ACHN (cell line): ENCODE measurements at places on chromosomes 11 and 22.

DNA sequence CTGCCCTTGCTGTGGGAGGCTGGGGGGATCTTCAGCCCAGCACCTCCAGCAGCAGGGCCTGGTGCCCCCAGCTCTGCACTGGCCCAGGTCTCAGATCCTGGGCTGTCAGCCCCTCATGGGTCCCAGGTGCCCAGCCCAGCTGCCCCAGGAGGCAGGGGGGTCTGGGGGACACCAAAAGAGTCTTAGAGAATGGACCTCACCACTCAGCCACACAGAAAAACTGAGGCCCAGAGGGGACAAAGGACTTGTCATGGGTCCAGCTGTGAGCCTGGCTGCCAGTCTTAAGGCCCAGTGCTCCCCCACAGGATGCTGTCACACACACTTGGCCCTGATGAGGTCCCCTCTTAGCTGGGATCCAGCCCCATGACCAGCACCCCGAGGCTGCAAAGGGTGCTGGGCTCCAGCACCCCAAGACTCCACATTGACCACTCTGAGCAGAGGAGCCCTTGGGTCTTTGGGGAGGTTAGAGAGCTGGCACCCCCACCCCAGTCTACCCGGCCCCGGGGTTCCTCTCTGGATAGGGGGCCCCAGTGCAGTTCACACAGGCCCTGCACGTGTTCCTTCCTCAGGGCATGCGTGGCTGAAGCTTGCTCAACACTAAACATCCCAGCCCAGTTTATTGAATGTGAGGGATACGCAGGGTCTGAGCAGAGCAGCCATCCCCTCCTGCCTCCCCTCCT is 54.4 kb downstream of the IGLL5 start:
- no peak for DNase-seq

GRCh38 chr11:5486421-5486820 is 2.1 kb upstream of the OR52D1 start:
- DNase-seq, result no peak

- no peak for DNase-seq
These were observed 127.4 kb downstream of the MIAT start for GRCh38 chr22:26784772-26785171.

- DNase-seq, result peak; percentile 5
These were observed 83.7 kb upstream of the DBX1 start for GRCh38 chr11:20243974-20244373.

- no peak for DNase-seq
These were observed 238.5 kb downstream of the METTL15 start for GRCh38 chr11:28346721-28347120.

GRCh38 chr11:105033781-105034180 is 1.2 kb downstream of the CASP1 start:
- DNase-seq, result no peak

- DNase-seq, result no peak
These were observed 36.0 kb downstream of the COMMD9 start for GRCh38 chr11:36253238-36253637.

DNA sequence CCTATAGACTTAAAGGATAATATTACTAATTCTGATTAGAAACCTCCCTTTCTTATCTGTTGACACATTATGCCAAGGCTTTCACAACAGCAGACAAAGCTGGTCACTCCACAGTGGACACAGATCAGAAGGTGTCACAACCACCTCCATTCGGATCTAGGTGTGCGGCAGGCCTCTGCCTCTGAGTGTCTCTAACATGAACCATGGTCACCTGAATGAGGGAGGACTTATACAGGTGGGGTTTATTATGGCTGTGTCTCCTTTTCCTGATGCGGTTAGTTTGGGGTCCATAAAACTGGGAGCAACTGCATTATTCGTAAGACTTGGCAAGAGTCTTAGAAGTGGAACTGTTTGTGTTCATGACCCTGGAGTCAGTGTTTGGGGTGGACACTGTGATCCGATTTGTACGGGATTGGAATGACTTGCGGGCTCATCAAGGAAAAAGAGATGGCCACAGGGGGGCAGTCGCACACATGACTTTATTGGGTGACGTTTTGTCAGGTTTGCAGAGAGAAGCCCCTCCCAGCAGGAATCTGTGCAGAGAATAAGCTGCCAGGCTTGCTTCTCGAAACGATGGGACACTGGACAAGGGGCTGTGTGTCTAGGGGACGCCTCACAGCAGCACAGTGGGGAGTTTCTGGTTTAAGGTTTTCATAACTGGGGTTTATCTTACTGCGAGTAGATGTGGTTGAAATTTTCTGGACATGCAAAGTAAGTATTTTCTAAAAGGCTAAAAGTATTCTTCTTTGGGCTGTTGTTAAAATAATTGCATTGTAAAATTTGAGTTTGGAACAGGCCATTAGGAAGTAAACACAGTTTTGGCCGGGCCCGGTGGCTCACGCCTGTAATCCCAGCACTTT is 90.6 kb downstream of the GAB4 start:
- DNase-seq, result peak; percentile 64

DNA sequence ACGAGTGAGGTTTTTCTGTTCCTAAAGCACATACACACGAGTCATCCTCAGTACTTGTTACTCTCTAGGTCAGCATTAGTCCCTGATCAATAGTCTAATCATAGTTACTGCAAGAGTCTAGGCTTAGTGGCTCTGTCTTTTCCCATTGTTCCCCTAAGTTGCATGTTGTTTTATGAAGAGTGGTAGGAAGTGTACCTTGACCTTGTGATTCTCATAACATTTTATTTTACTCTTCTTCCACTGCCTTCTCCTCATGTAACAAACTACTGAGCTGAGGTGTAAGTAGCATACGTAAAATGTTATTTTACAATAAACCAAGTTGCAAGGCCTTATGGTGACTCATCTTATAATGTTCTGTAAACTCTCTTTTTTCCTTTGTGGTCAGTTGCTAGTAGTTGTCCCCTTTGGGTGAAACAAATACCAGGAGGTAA is 15.0 kb downstream of the METTL15 start:
- no peak for DNase-seq

DNA sequence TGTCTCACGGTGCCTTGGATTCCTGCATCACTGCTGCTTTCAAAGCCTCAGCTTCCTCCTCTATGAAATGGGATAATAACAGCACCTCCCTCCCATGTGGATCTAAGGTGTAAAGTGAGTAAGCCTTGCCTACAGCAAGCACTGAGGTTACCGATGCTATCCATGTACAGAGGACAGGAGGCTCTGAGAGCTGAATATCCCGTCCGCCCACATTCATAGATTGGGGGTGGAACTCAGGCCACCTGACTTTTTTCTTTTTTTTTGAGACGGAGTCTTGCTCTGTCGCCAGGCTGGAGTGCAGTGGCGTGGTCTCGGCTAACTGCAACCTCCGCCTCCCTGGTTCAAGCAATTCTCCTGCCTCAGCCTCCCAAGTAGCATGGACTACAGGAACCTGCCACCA is 12.5 kb downstream of the PDGFB start:
- no peak for DNase-seq

GRCh38 chr11:62933285-62933684 is 12.1 kb upstream of the CHRM1 start:
- DNase-seq, result no peak

DNA sequence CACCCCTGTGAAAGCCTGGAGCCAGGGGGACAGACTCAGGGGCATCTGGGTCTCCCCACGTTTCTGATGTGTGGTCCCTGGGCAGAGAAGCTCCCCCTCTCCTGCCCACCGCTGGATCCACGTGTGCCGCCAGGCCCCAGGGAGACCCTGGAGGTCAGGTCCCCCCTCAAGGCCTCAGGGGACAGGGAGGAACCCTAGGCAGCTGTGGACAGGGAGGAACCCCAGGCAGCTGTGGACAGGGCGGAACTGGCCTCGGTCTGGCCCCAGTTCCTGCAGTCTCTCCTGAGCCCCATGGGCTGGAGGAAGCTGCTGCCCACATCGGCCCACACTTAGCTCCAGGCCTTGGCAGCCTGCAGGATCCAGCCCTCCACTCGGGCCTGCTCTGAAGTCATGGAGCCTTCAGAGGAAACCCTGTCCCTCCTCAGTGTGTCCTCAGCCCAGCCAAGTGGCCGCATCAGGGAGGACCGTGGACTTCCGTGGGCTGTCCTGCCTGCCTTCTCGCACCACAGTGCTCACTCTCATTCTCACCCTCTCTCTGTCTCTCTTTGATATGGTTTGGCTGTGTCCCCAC is 127.7 kb downstream of the BRD1 start:
- no peak for DNase-seq

GRCh38 chr22:27576815-27577573 is 224.6 kb downstream of the MN1 start:
- no peak for DNase-seq

GRCh38 chr22:30829901-30830550 is 135.4 kb downstream of the OSBP2 start:
- peak; percentile 28 for DNase-seq

GRCh38 chr11:66133216-66133775 is 63.2 kb downstream of the PACS1 start:
- no peak for DNase-seq

DNA sequence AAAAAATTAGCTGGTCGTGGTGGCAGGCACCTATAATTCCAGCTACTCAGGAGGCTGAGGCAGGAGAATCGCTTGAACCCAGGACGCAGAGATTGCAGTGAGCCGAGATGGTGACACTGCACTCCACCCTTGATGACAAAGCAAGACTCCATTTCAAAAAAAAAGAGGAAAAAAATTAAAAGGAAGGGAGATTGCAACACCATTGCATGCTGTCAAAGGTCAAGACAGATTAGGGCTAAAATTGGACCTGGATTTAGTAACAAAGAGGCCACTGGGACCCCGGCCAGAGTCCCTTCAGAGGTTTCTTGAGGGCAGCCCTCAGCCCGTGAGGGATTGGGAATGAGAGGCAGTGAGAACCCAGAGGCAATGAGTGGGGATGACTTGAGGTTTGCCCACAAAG is 8.2 kb upstream of the MAFF start:
- DNase-seq, result no peak

- no peak for DNase-seq
These were observed 6.2 kb downstream of the LDLRAD3 start for GRCh38 chr11:35950082-35950481.

DNA sequence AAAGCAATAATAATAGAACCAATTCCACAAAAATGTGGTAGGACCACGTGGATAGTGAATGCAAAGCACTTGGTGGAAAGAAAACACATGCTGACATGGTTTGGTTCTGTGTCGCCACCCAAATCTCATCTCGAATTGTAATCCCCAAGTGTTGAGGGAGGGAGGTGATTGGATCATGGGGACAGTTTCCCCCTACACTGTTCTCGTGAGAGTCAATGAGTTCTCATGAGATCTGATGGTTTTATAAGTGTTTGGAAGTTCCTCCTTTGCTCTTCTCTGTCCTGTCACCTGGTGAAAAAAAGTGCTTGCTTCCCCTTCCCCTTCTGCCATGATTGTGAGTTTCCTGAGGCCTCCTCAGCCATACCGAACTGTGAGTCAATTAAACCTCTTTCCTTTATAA is 421.9 kb upstream of the CADM1 start:
- DNase-seq, result no peak

DNA sequence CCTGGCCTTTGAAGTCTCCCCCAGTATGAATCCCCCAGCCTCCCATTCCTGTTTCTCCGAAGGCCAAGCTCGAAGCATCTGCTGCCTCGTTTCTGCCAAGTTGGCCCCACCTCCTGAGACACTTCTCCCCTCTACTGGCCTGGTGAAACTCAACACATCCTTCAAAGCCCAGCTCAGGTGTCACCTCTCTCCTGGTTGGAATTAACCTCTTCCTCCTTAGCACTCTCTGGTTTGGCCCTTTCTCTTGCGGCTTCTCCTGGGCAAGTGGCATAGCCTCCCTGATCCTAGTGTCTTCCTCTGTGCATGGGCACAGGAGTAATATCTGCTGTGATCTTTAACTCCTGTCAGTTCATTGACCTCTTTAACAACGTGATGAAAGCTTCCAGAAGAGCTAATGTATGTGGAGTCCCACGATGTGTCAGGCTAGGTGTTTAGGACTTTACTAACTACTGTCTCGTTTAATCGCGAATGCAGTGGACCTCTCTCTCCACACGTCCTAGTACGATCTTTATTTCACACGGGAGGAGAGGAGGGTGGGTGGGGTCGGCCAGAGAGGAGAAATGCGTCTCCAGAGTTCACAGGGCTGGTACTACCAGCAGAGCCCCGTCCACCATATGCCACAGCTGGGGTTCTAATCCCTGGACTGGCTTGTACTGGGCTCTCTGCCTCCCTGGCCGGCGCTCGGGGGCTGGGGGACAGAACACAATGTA is 826 bp upstream of the PTPRJ start:
- DNase-seq, result no peak

GRCh38 chr11:11581481-11581880 is 40.3 kb downstream of the GALNT18 start:
- DNase-seq, result no peak

DNA sequence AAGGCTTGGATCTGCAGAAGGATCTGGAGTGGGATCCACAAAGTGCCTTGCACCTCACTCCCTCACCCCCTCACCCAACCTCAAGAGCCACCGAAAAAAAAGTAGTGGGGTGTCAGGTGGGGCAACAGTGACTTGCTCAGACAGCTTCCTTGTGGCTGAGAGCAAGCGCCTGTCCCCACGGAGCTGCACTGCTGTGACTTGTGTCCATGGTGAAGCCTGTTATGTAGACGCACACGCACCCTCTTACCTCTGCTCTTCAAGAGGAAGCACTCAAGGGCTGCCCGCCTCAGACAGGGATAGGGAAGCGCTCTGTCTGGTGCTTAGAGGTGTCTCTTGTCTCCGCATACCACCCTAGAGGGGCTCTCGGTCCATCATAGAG is 1.2 kb downstream of the DRD2 start:
- no peak for DNase-seq

- peak; percentile 39 for DNase-seq
These were observed 2.2 kb upstream of the SIGIRR start for GRCh38 chr11:416757-417621.

DNA sequence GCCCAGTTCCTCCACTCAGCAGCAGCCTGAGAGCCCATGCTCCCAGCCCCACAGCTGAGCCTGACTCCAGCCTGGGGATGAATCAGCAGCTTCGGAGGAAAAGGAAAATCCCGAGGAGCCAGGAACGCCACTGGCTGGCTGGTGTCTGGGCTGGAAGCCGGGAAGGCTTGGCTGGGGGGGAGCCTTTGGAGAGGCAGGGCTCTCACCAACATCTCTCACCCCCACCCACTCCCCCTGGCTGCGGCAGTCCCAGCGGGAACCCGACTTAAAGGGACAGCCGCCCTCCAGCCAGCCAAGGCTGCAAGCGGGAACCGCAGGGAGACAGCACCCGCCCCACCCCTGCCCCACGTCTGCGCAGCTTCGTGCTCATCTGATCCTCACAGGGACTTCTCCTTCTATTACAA is 28.4 kb downstream of the KIAA0930 start:
- DNase-seq, result peak; percentile 79

DNA sequence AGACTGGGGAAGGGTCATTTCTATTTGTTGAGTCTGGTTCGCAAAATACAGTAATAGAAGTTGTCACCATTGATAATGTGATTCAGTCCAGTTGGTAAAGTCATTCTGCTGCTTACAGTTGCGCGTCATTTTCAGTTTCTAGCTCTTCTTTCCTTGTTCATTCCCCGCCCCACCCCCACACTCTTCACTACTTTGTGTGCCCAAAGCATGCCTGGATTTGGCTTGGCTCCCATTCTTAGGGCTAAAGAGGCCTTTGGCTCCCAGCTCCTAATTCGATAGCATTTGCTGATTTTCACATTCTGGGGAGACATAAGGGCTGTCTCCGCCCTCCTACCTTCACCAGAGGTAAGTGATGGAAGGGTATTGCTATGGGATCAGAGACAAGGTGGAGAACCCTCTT is 43.0 kb downstream of the CECR2 start:
- no peak for DNase-seq

- DNase-seq, result no peak
These were observed 83.1 kb upstream of the NCAM1 start for GRCh38 chr11:112878033-112878601.

- DNase-seq, result no peak
These were observed 25.0 kb downstream of the CYB5R2 start for GRCh38 chr11:7648264-7648663.
